Iris pigment epithelial cell (primary cell): ENCODE measurements at places on chromosomes 12 and 14.

- peak; percentile 30 for DNase-seq
Observed at GRCh38 chr12:116432314-116432750, 126.8 kb upstream of the MAP1LC3B2 start.

DNA sequence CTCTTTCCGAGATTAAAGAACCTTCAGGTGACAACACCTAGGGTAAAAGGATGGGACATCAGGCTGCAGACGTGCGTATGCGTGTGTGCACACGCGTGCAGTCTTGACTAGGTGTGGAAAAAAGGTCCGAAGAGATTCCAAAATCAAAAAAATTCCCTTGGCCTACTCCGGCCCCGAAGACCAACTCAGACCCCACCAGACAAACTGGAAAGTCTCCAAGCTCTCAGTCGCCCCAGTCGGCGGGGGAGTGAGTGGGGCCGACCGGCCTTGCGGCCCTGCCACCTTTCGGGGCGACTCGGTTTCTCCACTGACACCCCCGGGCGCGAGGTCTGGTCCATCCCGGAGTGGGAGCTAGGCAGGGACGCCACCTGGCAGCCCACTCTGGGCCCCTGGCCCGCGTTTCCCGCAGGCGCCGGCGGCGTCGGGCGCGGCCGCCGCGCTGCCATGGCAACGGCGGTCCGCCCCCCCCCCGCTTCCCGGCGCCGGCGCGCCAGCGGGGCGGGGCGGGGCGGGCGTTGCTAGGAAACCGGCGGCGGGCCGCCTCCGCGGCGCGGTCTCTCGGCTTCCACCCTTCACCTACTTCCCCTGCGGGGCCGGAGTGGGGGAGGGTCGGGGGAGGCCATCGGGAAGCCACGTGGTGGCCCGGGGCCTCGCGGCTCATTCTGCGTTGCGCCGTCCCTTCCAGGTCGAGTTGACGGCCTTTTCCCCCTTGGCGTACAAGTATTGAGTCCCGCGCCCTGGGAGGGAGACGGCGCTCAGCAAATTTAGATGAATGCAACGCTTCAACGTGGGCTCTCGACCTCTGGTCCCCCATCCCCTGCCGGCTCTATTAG is 253.1 kb downstream of the EFCAB11 start:
- DNase-seq = peak; percentile 72

GRCh38 chr14:32417956-32418552 is 89.0 kb downstream of the AKAP6 start:
- DNase-seq = peak; percentile 74

GRCh38 chr12:66962290-66962689 is 283.4 kb upstream of the GRIP1 start:
- DNase-seq = no peak

DNA sequence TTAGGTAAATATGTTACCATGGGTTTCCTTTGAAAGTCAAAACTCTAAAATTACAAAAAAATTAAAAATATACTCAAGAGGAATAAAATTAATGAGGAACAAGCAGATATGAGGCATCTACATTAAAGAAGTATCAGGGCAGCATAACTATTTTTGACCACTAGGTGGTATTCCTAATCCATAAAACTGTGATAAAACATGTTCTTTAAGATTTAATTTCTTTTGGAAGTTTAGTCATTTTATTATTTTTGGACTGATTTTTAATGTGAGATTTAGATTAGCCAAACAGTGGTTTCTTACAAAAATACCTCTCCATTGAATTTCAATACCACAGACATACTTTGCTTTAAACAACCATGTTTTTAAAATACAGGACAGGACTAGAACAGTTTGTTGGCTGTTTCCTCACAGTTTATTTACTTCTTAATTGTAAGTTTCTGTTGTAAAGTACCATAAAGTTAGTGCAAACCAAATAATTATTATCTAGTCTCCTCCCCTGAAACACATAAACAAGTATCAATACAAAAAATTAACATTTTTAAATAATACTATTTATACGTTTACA is 49.8 kb downstream of the NTS start:
- DNase-seq = peak; percentile 54

DNA sequence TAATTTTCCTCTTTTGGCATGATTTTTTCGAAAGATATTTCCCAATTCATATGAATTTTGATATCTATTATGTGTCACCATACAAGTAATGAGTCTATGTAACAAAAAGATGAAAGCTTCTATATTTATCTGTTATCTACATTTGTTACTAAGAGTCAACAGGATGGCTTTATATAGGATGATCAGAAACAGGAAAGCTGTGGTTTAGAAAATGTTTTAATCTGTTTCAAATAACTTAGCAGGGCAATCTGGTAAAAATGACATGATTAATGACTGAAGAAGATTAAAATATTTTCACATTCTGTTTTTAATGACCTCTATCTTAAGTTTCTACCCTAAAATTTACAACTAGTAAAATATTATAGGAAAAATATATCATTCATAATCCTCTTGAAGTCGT is 105.8 kb downstream of the MSRB3 start:
- no peak for DNase-seq
